ENCODE measurements at places on chromosomes 3 and 15.

GRCh38 chr3:193388361-193388760 lies 9.8 kb upstream of the ATP13A5 start:
- DNase-seq = no peak

- DNase-seq = no peak
These were observed 163.8 kb upstream of the CDIN1 start for GRCh38 chr15:36415643-36416042.

- DNase-seq = no peak
These were observed 16.5 kb downstream of the POLQ start for GRCh38 chr3:121529308-121529707.

DNA sequence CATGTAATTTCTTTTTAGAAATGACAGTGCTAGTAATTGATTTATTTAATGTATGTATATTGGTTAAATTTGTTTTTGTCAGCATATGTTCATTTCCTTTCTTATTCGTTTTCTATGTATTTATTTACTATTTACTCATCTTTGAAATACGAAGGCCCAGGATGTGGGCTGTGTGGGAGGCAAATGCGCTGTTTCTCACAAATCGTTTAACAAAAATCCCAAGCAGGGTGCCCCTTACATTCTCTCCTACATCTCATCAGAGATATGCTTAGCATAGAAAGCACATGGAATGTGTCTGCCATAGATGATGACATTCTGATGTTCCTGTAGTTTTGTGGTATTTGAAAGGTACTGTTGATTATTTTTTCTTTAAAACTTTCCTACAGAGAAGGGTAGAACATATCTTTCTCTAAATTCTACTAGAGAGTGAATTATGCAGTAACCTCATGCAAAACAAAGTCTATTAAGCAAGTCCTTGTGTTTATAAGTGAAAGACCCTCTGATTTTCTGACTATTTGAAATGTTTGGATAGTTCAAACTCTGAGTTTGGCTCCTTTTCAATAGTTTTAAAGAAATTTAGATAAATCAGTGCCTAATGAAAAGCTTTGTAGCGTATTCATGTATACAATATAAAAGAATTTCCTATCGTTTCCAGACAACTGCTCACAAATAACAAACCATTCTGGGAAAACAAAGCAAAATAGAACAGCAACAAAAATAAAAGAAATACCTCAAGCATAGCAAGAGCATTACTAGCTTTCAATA lies 111.1 kb upstream of the VGLL3 start:
- no peak for DNase-seq

- no peak for DNase-seq
These were observed 68.9 kb downstream of the THBS1 start for GRCh38 chr15:39649757-39650156.

DNA sequence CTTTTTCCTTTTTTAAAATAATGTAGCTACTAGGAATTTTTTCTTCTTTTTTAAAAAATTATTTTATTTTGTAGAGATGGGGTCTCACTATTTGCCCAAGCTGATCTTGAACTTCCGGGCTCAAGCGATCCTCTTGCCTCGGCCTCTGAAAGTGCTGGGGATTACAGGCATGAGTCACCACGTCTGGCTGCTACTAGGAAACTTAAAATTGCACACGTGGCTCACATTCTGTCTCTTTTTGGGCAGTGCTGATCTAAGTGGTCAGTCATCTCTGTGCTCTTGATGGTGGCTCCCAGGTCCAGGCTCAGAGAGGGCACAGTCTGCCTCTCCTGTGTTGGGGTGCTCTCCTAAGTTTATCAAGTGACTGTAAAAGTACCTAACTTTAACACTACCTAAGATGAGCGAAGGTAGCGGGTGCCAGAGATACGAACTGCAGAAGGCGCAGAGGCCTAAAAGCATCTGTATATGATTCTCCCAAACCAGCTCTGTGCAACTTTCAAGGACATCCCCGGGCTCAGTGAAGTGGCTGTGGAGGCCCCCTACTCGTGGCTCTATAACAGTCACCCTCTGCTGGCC lies 52.9 kb upstream of the SEC13 start:
- no peak for DNase-seq

DNA sequence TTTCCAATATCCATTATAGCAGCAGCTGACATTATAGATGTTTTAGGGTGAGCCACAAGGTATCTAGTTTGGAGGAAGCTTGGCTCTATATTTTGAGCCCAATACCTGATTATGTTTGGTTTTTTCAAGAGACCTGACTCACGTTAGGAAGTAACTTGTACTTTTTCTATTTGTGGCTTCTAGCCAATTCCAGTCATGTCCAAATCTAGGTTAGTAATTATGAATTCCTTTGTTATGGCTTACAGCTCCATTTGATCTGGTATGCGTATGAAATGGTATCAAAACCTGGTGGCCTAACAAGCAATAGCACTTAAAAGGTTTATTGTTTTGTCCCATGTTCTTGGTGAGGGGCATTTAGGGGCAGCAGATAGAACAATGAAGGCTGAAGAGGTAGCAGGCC lies 115.9 kb downstream of the TOP2B start:
- DNase-seq = no peak

- DNase-seq = no peak
These were observed 5.3 kb downstream of the COPG1 start for GRCh38 chr3:129254536-129255230.

DNA sequence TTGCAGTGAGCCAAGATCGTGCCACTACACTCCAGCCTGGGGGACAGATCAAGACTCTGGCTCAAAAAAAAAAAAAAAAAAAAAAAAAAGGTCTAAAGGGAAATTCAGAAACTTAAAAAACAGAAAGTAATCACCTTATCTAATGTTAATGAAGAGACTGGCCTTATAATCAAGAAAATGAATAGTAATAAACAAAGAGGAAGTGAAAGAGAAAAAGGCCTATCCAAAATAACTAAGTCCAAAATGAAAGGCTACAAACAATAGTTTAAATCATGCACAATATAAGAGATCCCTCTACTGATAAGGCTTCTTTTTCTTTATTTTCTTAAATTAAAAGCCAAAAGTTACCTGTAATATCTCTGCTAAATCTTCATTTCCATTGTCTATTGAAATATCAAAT lies 37.1 kb upstream of the HDC start:
- no peak for DNase-seq

DNA sequence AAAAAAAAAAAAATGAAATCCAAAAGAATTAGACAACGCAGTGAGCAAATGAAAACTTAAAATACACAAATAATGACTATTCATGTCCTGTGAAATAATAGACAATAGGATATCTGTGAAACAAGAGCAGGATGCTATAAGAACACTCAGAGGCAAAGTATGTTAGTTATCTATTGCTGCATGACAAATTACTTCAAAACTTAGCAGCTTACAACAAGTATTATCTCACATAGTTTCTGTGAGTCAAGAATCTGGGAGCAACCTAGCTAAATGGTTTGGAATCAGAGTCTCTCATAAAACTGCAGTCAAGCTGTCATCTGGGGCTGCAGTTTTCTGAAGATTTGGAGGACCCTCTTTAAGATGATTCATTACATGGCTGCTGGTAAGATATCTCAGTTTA lies 36.5 kb upstream of the ZMAT3 start:
- no peak for DNase-seq

GRCh38 chr3:16528581-16528993 lies 15.1 kb upstream of the RFTN1 start:
- DNase-seq = no peak

GRCh38 chr3:138072796-138073195 lies 42.6 kb downstream of the DZIP1L start:
- DNase-seq = peak; percentile 77

DNA sequence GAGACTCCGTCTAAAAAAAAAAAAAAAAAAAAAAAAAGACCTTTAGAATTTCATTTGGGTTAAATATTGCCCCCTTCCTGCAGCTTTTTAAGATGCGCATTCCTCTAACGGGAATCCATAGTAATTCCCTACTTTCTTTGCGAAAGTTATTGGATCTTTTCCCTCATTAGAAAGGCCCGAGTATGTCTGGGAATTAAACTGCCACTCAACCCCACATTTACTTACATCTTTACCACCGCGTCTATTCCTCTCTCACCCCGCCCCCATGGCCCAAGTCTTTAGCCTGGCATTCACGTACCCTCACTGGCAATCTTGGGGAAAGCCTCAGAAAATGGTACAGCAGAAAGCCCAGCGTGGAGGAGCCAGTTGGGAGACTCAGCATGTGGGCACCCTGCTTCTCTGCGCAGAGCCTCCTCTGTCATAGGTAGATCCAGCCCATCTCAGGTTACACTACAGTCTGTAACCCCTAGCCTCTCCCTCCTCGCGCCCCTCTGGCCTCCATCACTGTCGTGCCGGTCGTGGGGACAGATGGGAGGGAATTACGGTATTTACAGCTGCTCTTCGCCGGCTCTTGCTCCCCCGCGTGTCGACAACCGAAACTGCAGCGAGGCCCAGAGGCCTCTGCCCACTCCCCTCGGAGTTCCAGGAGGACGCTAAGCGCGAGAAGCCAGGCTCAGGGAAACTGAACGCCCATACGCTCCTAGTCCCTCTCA lies 6.4 kb upstream of the ANKDD1A start:
- peak; percentile 98 for DNase-seq

- DNase-seq = no peak
These were observed 2.8 kb downstream of the TOP2B start for GRCh38 chr3:25661694-25662437.

DNA sequence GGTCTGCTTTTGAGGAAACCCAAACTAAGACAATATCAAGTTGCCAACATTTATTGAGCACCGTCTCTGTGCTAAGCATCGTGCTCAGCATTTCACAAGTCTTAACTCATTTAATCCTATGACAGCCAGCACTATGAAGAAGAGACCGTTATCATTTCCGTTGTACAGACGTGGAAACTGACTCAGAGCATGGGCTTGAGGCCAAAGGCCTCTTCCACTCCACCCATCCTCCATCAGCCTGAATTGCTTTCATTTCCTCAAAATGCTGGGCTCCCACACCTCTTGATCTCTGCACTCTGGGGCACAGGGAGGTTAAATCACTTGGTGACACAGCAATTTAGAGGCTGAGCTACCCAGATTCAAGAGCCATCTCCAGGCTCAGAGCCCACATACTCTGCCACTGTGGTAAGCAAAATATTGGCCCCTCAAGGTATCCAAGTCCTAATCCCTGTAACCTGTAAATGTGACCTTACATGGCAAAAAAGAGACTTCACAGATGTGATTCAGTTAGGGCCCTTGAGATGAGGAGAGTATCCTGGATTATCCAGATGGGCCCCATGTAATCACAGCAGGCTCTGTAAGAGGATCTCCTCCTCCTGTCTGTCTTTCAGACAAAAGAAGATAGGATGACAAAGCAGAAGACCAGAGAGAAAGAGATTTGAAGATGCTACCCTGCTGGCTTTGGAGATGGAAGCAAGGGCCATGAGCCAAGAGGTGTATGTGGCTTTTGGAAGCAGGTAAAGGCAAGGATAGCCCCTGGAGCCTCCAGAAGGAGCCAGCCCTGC lies 24.3 kb upstream of the FLNB start:
- peak; percentile 62 for DNase-seq

- DNase-seq = no peak
These were observed 36.9 kb downstream of the GPR171 start for GRCh38 chr3:151166161-151166560.

DNA sequence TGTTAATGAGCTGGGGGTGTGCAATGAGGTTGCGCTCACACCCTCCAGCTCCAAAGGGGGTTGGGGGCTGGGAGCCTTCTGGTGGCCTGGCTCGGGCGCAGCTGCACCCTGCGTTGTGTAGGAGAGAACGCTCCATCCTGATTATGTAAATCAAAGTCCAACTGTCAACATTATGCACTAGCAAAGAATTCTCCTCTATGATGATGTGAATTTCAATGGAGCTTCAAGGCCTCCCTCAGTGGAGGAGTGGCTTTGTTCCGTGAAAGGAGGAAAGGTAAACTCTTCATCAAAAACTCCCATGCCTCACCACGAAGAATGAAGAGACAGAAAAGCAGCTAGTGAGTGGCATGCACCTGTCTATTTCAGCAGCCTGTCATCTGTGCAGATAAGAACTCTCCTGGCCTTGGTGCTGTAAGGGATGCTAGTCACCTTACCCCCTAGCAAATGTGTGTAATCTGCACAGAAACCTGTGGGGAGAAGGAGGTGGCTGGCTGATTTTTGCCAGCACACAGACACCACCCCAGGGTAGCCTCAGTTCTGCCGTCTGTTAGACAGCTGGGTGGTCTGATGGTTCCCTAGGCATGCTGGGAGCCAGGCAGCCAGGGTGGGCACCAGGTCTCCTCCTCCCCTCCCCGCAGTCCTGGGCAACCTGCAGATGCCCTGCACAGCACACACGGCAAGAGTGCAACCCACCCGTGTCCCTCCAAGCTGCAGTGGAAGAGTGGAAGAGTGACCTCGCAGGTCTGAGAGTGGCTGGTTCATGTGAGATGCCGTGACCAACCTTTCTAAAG lies 47.0 kb upstream of the TRPM1 start:
- DNase-seq = peak; percentile 66

- no peak for DNase-seq
These were observed 6.1 kb downstream of the RASGRP1 start for GRCh38 chr15:38558372-38559059.

GRCh38 chr15:92384381-92384780 lies 9.3 kb upstream of the ST8SIA2 start:
- DNase-seq = no peak

DNA sequence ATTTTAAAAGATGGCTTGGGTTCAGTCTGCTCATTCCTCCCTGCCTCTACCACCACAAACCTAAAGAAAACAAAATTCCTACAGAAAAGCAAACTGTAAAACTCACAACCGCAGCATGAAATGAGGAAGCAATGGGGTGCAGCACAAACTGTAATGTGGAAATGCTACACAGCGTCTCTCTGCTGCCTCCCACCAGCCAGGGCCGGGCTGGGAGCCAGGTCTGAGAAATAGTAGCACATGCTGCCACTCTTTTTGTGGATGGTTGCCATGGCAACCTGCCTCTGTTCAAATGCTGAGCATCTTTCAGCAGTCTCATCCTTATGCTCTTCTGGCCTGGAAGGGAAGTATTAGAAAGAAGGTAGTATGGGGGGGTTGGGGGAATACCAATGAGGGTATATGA lies 55.4 kb downstream of the EOMES start:
- peak; percentile 92 for DNase-seq

DNA sequence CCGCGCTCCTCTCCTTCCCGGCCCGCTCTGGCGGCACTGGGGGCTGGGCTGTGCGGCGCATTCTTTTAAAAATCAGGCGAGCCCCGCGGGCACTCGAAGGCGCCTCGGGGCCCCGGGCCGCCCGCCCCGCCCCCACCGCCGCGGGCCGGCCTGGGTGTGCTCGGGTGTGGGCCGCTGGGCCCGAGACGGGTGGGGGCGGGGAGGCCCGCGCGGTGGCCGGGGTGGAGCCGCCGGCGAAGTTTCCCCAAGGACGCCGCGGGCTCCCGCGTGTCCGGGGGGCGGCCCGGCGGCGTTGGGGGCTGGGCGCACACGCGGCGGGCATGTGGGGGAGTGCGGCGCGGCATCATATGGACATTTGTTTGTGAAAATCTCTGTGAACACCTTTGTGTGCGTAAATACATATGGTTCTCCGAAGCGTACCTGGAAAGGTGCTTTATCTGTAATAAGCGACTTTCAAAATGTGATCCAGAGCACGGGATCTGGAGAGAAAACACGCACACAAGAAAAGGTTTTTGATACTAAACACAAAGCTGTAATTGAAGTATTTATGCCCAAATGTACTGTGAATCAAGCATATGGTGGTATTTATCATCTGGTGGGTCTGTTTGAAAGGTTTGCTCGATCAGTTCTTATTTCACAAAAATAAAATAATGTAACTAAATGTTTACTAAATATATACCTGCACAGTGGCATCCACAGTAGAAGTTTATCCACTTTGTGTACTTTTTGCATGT lies 612 bp upstream of the TBL1XR1 start:
- DNase-seq = no peak

- DNase-seq = peak; percentile 70
These were observed 236.3 kb downstream of the MEX3B start for GRCh38 chr15:81809543-81809942.

Measured in endodermal cell (in vitro differentiated cells).